ENCODE measurements at places on chromosomes 13 and 19.

DNA sequence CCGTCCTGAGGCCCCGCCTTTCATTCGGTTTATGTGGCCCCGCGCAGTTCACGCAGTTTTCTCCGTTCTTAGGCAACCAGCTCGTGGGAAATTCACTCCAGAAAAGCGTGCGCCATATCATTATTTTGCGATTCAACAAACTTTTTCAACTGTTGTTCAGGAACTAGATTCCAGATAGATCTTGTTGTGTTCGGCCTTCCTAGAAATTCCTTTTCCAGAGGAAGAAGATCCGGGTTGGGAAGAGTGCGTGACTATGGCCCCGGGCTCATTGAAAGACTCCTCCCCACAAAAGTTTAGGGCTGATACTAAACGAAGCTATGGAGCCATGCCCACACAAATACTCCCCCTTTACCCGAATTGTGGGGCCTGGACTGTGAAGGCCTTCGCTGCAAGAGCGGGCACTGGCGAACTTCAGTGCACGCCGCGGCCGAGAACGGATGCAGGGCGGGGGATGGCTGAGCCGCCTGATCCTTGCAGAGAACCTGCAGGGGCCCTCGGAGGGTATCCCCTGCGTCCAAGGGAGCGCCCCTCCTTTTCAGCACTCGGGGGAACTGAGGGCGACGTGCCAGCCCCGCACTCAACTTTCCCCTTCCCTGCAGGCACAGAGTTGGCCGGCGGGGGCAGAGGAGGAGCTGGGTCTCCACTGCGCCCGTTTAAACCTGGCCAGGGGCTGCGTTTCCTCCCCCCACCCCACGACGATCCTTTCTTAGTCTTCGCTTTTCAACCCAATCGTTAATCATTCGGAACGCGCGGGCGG, 904 bp upstream of the SOX1 start:
- no peak for DNase-seq

- DNase-seq, result no peak
Observed at GRCh38 chr19:4429771-4430171, 27.3 kb downstream of the CHAF1A start.

- DNase-seq, result no peak
Observed at GRCh38 chr13:109211616-109212015, 574.8 kb downstream of the IRS2 start.

- DNase-seq, result no peak
Observed at GRCh38 chr19:33849551-33850147, 53.0 kb downstream of the KCTD15 start.

DNA sequence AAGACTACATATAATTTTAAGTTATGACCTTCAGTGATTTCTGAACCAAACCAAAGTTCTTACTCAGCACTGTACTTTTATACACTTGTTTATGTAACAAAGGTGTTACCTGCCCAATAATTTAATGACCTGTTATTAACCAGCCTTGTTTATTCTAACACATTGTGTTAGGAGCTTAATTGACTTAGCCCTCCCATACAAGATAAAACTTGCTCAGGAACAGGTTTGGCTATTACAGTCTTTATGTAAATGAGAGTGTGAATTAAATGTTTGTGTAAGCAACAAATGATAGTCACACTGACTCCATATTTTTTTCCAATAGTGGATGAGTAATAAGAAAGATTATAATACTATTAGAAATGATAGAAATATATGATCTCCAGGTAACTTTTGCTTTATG, 51.8 kb upstream of the MYCBP2 start:
- no peak for DNase-seq

DNA sequence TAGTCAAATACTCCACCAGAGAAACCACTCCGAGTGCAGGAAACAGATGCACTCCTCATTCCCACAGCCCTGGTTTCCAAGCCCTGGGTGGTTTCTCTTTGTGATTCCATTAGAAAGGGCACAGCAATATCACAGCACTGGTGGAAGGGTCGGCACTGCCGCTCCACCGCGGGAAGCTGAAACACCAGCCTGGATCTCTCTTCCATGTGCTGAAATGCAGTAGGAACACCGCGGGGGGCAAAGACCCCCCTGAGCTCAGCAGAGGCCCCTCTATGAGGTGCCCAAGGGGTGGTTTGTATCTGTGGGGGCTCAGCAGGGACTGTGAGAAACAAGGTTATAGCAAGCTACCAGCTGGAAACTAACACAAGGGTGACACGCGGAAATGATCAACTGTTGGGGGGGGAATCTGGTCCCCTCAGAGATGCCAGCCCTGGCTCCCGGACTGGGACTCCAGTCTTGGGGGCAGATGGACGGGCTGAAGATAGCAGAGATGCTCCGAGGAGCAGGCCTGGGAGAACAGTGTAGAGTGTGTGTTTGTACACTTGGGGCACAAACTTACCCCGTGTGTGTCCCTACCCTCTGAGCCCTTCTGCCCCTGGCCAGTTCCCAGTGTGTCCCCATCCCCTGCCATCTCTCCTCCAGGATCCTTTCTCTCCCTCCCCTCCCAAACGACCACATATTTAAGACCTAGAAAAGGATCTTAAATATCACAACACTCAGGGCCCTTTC, 1.8 kb downstream of the ZFR2 start:
- DNase-seq, result no peak

GRCh38 chr19:38815059-38816001, 2.6 kb upstream of the LGALS4 start:
- DNase-seq, result no peak

- DNase-seq, result no peak
Observed at GRCh38 chr13:41995946-41996345, 35.0 kb upstream of the VWA8 start.

DNA sequence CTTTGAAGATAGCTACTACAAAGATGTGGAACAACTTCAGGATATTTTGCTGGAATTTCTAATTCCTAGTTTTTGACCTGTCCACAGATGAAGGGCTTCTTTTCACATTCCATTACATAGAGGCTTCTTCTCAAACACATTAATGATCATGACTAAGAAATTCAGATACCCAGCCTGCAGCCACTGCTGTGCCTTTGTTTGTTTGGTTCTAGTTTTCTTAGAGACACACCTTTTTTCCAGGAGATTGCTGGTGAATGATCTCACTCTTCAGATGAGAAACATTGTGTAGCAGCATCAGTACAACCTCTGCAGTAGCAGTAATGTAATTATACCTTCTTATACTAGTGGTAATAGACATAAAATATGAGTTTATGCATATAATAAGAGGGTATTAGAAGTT, 5.0 kb downstream of the TDRD3 start:
- no peak for DNase-seq

DNA sequence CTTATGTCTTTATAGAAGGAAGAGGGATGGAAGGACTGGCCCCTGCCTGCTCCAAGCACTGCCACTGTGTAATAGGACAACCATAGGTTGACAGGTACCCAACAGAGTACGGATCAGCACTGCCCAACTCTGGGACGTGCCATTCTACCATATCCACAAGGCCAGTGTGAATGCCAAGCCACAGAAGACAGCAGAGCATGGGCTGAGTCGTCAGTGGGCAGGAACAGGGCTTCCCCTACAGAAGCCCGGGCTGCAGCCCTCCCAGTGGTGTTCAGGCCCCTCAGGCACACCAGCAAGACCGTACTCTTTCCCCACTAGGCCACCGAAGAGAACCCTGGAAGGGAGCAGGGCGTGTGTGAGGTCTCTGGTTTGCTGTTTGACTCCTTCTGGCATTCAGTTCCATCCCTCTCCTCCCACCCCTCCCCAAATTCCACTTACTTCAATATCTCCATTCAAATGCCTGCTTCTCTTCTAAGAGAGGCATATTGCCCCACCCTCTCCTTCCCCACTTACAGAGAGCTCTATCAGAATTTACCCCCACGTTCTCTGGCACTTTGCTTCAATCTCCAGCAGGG, 209.4 kb downstream of the FOXO1 start:
- DNase-seq, result no peak

DNA sequence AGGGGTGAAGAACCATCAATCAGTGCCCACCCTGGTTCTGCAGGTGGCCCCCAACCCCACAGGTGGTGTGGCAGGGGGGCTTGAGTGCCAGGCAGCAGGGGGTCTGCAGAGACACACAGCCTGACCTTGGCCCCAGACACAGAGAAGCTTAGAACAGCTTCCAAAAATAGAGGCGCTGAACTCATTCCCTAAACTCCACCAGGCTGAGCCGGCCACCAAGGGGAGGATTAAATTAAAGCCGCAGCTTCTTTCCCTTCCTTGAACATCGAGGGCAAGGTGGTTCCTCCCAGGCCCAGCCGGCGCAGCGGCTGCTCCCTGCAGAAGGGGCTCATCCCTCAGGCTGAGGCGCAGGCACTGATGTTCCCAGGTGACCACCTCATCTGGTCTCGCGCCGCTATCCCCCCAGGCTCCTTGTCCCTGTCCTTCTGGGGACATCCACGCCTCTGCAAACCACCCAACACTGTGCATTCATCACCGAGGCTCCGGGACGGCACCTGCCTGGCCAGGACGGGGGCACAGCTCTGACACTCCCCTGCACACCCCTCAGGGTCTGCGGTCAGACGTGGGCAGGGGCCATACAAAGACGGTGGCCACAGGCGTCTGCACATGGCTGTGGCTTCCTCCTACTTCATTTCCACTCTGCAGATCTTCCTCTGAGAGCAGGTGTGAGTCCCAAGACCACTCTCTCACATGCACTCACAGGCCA, 30.9 kb downstream of the LAMP1 start:
- no peak for DNase-seq

GRCh38 chr13:100315522-100315921, 226.6 kb downstream of the PCCA start:
- DNase-seq, result no peak

GRCh38 chr13:32026623-32027022, 5.0 kb upstream of the FRY start:
- DNase-seq, result no peak

- DNase-seq, result no peak
Observed at GRCh38 chr13:45325806-45326205, 15.2 kb downstream of the TPT1 start.
